ENCODE measurements at places on chromosomes 3 and 15. TPM values are rescaled to one million over a fixed set of nuclear protein-coding genes. Genes with fewer than 3 reads are reported as not detected.

TMEM87A gene
- 60.1 TPM for total RNA-seq

PLA2G4B gene
- total RNA-seq = 23.6 TPM

GRIP2 gene
- total RNA-seq = 2.0 TPM

- ATAC-seq = peak; percentile 34
Measured at GRCh38 chr3:30611613-30612436, 5.4 kb downstream of the TGFBR2 start.

GRCh38 chr3:51982352-51982837 lies 940 bp upstream of the ACY1 start:
- ATAC-seq = peak; percentile 23

- peak; percentile 34 for ATAC-seq
Measured at GRCh38 chr3:122797291-122797690, 2.4 kb downstream of the SLC49A4 start.

DNA sequence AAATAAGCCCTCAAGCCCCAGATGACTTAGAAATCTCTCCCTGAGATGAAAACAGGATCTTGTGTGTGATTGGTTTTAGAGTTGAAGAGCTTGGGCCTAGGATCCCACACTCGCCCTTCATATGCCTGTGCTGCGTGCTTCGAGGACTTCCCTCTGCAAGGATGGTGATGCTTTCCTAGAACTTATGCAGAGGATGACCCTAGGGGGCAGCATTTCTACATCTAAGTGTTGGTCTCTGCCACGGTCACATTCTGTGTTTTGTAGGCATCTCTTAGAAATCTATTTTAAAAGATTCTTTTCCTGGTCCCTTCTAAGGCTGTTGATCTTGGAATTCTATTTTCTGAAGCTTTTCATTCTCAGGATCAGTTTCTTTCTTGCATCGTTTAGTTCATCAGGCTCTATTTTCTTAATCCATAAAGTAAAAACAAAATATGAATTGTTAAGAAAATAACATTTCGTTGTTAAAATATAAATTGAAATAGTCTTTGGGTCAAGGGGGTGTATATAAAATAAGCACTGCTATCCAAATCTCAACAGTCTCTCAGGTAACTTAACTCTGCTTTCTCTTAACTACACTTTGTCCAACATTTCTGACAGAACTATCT lies 45.7 kb downstream of the WDR76 start:
- ATAC-seq = peak; percentile 55

- ATAC-seq = no peak
Measured at GRCh38 chr3:1252061-1252430, 159.2 kb downstream of the CNTN6 start.

GRCh38 chr3:189166321-189166720 lies 5.5 kb upstream of the TPRG1 start:
- peak; percentile 75 for ATAC-seq

GRCh38 chr3:33883538-33883950 lies 85.1 kb downstream of the PDCD6IP start:
- no peak for ATAC-seq

DNA sequence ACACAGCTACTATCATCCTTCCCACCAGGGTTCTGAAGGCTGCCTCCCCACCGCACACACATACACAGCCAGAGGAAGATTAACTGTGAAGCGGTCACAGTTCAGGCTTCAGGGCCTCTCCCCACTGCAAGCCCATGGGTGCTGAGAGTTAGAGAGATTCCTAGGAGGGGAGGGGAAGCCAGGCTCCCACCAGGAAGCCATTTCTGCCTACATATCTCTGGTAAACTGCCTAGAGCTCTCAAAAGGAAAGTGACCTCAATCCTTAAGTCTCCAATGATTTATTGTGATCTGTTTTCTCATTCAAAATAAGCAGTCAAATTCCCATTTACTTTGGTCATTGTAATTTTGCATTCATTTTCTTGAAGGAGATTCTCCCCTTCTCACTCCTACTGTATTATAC lies 141.0 kb upstream of the BNIP2 start:
- no peak for ATAC-seq
